Omental fat pad (tissue), 4 donors: ENCODE measurements at places on chromosomes 12 and 14.

GRCh38 chr12:70686299-70686698 is 49.1 kb upstream of the PTPRB start:
- DNase-seq: no peak

- no peak for DNase-seq
Observed at GRCh38 chr14:28570391-28570790, 196.2 kb upstream of the FOXG1 start.

DNA sequence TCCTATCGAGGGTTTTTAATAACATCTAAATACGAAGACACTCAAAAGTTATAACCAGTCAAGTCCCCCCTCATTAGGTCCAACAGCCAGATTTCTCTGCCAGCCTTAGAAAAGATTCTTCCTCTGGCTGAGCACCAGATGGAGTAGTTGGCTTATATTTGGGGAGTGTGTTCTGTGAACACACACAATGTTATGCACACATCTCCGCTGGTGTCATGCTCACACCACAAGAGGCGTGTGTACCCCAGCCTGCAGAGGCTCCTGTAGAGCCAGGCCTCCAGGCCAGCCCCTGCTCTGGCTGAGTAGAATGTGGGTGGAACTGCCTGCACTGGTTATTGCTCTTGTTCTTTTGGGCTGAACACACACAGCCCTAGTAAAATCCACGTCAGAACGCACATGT is 64.0 kb downstream of the PIWIL1 start:
- DNase-seq: no peak

DNA sequence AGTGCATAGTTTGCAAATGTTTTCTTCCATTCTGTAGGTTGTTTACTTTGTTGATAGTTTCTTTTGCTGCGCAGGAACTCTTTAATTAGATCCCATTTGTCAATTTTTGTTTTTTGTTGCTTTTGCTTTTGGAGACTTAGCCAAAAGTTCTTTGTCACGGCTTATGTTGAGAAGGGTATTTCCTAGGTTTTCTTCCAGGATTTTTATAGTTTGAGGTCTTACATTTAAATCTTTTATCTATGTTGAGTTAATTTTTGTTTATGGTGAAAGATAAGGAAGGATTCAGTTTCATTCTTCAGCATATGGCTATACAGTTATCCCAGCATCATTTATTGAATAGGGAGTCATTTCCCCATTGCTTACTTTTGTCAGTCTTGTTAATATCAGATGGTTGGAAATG is 51.9 kb downstream of the SYNE2 start:
- no peak for DNase-seq

- DNase-seq: no peak
Observed at GRCh38 chr12:73465106-73465505, 1072.5 kb upstream of the ATXN7L3B start.

- DNase-seq: no peak
Observed at GRCh38 chr12:3103806-3104205, 26.6 kb downstream of the TSPAN9 start.

DNA sequence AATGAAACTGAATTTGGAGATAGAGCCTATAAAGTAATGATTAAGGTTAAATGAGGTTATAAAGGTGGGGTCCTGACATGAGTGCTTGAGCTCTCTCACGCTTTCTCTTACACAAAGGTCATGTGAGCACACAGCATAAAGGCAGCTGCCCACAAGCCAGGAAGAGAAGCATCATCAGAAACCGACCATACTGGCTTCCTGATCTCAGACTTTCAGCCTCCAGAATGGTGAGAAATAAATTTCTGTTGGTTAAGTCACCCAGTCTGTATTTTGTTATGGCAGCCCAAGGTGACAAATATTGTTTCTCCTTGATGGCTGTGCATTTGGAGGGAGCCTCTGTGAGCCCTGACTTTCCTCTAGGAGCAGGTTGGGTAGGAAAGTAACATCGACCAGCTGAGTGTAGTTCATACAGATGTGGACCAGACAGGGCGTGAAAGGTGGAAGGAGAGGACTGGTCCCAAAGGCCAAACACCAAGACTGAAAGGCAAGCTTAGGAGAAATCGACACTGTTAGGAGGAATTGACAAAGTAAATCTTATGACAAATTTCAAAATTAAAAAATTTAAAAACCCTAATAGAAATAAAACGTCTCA is 97.6 kb upstream of the SLC38A2 start:
- DNase-seq: no peak

DNA sequence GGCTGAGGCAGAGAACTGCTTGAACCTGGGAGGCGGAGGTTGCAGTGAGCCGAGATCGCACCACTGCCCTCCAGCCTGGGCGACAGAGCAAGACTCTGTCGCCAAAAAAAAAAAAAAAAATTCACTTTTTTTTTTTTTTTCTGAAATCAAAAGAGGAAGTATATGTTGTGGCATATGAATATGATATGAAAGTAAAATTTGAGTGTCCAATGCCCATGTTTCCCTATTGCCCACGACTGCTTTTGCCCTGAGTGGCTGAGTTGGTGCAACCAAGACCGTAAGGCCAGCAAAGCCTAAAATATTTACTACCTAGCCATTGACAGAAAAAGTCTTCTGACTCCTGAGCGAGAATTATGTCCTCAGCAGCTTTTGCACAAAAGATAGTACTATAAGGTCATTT is 101.7 kb upstream of the PARP11 start:
- no peak for DNase-seq

GRCh38 chr14:102195446-102195845 is 55.7 kb downstream of the WDR20 start:
- DNase-seq: no peak

- DNase-seq: peak; percentile 87
Observed at GRCh38 chr12:12891080-12891880, at the start of gene GPRC5A. GPRC5A (plus strand) TSS chr12:12891562; CDS start chr12:12908250, 16,688 bp downstream.

DNA sequence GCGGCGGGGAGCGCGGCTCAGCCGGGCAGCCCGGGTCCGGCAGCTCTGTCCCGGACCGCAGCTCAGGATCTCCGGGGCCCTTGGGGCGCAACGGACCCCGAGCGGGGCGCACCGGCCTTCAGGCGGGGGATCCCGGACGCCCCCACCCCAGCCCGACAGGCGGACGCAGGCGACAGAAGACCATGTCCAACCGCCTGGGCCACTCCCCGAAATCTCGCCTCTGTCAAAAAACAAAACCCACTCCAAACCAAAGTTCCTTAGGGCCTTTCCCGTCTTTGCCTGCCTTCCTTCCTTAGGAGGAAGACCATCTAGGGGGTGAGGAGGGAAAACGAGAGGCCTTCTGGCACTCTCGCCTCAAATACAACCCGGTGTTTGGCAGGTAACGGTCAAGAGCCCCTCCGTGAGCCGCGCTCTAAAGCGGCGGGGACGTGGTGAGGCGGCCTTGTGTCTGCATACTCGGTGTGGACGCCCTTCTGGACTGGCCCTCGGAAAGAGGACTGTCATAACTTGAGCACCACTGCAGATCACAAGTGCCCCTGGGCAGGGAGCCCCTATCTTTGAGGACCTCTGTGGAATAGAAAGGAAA is 604 bp downstream of the HCFC2 start:
- DNase-seq: no peak

- DNase-seq: no peak
Observed at GRCh38 chr14:61238611-61239245, 42.4 kb downstream of the TMEM30B start.

GRCh38 chr14:92783813-92784431 is 10.2 kb upstream of the GOLGA5 start:
- DNase-seq: no peak

DNA sequence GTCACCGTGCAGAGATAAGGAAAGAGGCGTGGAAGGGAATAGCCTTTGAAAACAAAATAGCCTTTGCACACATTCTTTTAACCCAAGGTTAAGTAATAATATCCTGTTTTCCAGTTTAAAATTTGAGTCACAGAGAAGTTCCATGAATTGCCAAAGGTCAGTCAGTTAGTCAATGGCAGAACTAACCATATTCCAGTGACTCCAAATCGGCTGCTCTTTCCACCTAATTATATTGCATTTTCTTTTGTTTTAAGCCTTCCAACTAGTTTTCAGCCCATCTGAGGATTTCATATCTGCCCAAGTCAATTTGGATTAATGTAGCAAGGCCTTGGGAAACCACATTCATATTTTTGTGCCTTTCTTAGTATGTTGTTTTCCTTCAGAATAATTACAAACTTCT is 373.0 kb downstream of the CCDC91 start:
- no peak for DNase-seq

- DNase-seq: no peak
Observed at GRCh38 chr12:128724468-128725046, 99.2 kb downstream of the SLC15A4 start.

- no peak for DNase-seq
Observed at GRCh38 chr14:37600880-37601741, 5.7 kb downstream of the TTC6 start.

- DNase-seq: no peak
Observed at GRCh38 chr14:78450669-78451318, 280.6 kb downstream of the NRXN3 start.

GRCh38 chr14:101521978-101522377 is 39.3 kb upstream of the DIO3 start:
- no peak for DNase-seq

GRCh38 chr12:34292736-34293625 is 270.7 kb downstream of the ALG10 start:
- DNase-seq: no peak
